ENCODE measurements at places on chromosomes 16 and 17.
A peak's percentile ranks its signal among the peaks of the same experiment; 100 is the strongest.

DNA sequence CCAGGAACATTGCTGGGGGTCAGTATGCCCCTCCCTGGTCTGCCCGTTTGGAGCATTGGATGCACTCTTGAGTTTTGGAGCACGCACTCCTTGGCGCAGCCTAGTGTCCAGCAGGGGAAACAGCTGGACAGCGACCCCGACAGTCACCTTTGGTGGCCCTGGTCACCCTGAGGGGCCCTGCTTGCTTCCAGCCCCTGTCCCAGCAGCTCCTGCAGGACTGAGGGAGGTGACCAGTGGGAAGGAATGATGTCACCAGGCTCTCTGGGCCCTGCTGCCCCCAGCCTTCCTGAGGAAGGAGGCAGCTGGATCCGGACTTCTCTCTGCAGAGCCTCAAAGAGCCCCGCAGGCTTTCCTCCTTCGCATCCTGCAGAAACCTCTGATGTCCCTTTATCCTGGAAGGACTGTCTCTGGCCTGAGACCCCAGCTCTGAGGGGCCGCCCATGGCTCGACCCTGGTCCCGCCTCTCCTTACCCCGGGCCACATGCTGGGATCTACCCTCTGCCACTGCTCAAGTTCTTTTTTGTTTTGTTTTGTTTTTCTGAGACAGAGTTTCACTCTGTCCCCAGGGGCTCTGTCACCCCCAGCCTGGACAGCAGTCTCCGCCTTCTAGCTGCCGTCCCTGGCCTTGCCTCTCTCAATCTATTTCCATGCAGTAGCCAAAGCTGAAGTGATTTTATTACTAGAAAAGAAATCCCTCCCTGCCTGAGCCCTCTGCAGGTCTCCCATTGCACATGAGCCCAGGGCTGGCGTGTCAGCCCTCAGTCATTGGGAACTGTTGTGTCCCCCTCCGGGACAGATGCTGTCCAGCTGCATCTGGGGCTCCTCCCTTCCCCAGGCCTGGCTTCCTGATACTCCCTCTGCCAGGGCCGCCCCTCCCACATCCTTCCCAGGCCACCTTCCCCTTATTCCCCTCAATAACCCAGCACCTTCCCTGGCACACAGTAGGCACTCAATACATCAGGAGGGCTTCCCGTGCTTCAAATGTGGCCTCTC, 11.6 kb downstream of the ZSCAN10 start:
- no peak for DNase-seq

DNA sequence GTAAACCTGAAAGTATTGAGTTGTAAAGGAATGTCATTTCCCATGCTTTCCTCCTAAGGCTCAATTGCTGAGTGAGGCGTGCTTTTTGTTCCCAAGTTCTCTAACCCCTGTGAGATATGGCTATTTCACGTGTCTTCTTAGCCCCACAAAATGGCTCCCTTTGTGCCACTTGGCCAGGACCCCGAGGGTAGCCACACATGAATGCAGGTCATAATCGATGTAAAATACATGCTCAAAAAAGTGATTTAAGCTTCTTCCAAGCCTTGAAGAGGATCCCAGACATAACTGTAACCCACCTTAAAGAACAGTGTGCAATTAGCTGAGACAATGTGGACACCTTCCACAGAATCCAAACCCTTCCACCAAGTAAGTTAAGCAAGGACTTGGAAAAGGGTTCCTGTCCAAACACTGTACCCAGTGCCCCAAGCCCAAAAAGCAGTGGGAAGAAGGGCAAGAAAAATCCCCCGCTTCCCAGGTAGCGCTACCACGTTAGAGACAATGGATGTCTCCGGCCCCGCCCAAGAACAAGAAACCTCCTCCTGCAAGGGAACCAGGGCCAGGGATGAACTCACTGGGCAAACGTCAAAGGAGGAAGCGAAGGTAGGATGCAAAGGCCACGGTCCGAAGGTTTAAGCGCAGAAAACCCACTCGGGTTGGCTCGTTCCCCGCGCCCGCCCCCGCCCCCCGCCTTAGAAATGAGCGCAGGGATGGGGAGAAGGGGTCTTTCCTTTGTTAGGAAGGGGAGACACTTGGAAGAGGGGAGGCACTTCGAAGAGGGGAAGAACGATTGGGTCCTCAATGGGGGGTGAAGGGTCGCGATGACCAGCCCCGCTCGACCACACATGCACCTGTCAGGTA, 1.2 kb downstream of the JPT1 start:
- no peak for DNase-seq

GRCh38 chr17:49987290-49987585, 7.8 kb downstream of the DLX3 start:
- no peak for DNase-seq

- DNase-seq = peak; percentile 41
Measured at GRCh38 chr17:39617446-39618245, 9.1 kb upstream of the PPP1R1B start.

GRCh38 chr17:63701868-63702720, 2.2 kb upstream of the LIMD2 start:
- no peak for DNase-seq

DNA sequence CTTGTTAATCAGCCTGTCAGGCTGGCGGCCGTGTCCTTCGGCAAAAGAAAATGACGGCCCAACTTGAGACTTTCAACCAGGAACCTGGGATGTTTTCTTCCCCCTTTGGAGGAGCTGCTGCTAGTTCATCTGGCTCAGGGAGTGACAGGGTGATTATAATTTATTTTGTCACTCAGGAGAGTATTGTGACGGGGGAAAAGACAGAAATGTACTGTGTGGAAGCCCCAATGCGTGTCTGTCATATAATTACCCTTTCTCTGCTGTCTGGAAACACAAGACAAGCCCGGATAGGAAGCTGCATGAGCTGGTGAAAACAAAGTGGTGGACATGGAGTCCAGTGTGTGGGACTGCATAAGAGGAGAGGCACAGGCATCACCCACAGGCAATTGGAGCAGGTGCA, 326.2 kb upstream of the HSBP1 start:
- DNase-seq = no peak

- no peak for DNase-seq
Measured at GRCh38 chr17:6525141-6525540, 31.2 kb downstream of the PITPNM3 start.

GRCh38 chr17:48093341-48094045, 7.8 kb downstream of the CBX1 start:
- DNase-seq = no peak

- no peak for DNase-seq
Measured at GRCh38 chr16:53642094-53642493, 61.6 kb downstream of the RPGRIP1L start.

Measured in occipital lobe (tissue), 3 donors.